ENCODE measurements at places on chromosomes 4 and X.

GRCh38 chrX:12885508-12885907 lies 18.6 kb downstream of the TLR7 start:
- no peak for DNase-seq

GRCh38 chr4:162921178-162921785 lies 245.4 kb downstream of the NAF1 start:
- DNase-seq = no peak

- DNase-seq = no peak
Measured at GRCh38 chr4:180058691-180059215, 2184.4 kb upstream of the TENM3 start.

DNA sequence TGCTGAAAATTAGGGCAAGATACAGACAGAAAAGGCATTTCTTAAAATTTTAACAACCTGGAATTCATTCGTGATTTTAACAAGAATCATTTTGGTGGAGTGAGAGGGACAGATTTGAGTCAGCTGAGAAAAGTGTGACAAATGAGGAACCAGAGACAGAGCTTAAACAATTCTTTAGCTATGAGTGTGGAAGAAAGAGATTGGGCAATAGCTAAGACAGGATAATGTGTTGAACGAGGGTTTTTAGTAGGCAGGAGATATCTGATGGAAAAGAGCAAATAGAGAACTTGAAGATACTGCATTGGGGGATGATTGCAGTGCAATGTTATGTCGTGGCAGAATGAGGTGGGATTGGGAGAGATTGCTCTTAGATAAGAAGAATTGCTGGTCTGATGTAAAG lies 164.2 kb upstream of the SPRY1 start:
- no peak for DNase-seq

- no peak for DNase-seq
Measured at GRCh38 chr4:10949039-10949733, 264.6 kb upstream of the CLNK start.

GRCh38 chr4:27861381-27861787 lies 1000.7 kb downstream of the STIM2 start:
- DNase-seq = peak; percentile 67

DNA sequence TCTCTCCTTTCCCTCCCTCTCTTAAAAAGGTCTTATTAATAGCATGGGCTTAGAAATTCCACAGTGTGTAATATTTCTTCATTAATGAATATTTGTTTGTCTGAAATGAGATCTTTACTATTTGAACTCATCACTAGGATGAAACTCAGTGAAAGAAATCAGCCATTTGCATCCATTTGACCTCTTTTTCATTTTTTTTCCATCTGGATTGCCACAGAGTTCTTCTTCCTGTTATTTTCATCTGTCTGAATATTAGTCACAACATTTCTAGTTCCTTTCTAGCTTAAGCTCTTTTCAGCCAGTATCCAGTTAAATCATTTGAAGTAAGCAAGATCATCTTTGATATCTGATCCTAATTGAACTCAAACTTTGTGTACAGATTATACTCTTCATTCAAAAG lies 69.2 kb upstream of the PLS3 start:
- DNase-seq = no peak

GRCh38 chr4:94336303-94336702 lies 6.3 kb downstream of the HPGDS start:
- DNase-seq = no peak

- DNase-seq = no peak
Measured at GRCh38 chr4:127506283-127506682, 126.5 kb upstream of the INTU start.

- DNase-seq = no peak
Measured at GRCh38 chr4:124902001-124902515, 189.5 kb upstream of the ANKRD50 start.

DNA sequence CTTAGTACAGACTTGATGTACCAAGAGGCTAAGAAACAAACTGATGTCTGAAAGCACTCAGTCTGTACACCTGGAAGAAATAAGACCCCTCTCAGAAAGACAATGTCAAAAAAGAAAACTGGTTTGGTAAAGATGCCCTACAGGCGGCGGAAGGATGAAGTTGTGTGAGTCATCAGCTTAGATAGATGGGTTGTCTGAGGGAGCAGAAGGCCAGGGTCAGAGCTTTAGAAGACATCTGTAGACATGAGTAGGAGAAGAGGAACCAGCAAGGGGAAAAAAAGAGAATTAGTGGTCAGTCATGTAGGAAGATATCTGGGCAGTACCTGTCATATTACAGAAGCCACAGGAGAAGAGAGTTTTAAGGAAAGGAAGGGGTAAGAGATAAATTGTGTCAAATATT lies 8.3 kb downstream of the SRPX2 start:
- DNase-seq = no peak

GRCh38 chr4:40193578-40193977 lies 3.3 kb upstream of the RHOH start:
- no peak for DNase-seq

DNA sequence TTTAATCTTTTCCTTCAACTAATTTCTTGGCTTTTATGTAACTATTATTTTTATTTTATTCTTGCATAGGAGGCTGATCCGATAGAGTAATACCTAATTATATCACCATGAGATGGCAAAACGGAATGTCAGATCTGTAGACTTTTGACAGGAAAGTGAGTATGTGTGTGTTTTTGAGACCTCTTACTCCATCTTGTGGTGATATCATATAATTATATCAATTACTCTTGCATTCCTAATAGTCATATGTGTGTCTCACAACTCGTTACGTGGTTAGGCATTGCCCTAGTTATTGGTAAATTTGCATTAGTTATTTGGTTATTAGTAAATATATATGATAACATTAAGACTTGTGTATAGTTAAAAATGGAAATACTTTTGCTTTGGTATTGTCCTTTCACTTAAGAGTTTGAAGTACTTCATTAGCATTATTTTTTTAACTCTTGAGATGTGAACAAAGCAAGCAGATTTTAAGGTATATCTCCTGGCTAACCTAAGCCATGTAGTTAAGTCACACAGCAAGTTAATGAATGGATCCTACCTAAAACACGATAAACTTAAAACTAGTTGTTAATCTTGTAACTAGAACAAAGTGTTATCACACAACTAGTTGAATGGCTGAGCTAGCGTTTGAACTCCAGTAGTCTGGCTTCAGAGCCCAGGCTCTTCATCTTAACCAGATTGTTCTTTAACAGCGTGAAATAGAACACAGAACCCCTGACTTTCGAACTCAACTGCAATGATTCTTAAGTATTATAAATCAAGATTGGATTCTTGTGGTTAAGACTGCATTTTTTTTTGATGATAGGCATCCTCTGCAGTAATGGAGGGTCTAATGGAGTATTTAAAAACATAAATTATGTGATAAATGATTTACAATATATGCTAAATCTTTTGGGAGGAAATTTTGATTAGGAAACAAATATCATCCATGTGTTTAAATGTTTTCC lies 67.1 kb downstream of the PGRMC2 start:
- DNase-seq = peak; percentile 42

GRCh38 chr4:56874923-56875322 lies 32.8 kb upstream of the REST start:
- DNase-seq = no peak

DNA sequence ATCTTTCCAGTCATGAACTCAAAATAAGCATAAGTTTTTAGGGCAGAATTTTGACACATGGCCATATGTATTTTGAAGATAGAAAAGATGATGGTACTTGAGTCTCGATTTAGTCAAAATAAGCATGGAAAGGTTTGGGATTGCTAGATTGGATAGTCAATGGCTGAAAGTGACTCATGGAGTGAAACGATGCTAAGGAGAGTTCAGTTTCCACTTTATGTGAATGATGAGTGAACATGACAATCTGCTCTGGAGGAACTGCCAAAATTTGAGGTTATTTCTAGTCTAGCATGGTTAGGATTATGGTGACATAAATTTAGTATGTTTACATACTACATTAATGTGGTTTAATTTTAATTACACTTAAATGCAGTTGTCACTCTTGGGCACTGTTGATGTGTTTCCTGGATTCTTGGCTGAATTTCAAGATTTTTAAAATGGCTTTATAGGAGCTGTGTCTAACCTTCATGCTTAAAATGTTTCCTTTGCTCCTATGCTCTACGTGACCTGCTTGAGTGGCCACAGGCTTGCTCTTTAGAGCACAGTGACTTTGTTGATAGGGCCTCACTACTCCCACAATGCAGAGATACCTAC lies 17.1 kb downstream of the DDX3X start:
- DNase-seq = no peak

DNA sequence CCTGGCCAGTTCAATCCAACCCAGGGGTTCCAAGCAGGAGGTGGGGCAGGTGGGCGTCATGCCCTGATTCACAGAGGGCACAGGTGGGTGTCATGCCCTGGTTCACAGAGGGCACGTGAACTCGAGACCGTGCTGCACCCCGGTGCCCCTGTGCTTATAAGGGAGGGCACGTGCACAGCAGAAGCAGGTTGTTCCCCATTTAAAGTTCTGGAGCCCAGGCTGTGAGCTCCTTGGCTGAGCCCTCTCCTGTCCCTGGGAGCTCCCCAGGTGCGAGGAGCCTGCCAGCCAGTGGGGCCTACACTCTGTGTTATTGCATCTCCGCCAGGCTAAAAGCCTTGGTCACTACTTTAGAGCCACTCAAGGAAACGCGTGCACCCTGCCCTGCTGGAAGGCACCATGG lies 3.2 kb upstream of the CPZ start:
- no peak for DNase-seq

DNA sequence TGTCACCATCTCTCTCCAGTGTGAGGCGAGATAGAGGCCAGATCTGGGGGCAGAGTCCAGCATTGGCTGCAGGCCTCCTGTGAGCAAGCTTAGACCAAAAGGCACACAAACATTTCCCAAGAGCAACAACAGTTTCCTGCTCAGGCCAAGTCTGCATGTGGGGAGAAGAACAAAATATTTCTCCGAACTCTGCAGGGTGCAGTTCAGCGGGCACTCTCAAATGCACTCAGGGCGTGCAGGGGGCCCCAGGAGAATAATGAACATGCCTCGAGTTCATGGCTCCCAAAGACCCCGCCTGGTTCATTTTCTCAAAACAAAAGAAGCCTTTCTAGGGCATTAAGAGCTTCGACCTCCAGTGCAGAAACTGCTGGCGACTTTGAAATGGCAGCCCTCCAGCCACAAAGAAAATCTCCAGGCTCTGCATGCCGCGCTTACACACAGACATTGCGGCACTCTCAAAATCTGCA lies 57.8 kb upstream of the HELT start:
- no peak for DNase-seq

GRCh38 chr4:101419336-101420135 lies 72.2 kb upstream of the PPP3CA start:
- DNase-seq = no peak

GRCh38 chrX:8319359-8319758 lies 145.3 kb upstream of the VCX3B start:
- no peak for DNase-seq

GRCh38 chr4:69999420-69999819 lies 3.7 kb downstream of the STATH start:
- DNase-seq = no peak

DNA sequence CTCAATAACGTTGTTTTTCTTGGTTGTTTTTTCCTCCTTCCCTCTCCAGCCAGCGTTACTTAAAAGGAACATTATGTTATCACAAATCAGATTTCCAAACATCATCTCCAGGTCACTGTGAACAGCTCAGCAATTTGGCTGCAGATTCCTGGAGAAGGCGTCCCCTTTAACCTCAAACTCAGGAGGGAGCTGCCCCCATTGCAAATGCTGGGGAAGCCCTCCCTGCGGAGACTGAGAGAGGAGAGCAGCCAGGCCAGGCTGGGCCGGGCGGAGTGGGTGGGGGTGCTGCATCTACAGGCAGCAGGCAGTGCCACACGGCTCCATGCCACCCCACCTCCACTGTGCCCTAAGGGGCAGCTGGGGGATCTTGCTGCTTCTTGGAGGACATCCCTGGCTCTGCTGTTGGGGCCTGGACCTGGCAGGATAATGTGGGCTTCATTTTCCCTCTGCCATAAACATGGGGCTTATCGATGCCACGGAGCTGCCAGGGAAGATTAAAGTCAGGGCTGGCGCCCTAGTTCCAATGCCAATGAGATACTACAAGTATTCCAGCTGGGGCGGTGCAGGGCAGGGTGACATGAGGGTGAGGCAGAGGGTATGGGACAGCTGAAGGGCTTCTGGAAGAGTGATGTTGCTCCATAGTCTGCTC lies 148.8 kb downstream of the PJA1 start:
- DNase-seq = no peak

- no peak for DNase-seq
Measured at GRCh38 chrX:16786791-16787735, 797 bp downstream of the TXLNG start.

- DNase-seq = no peak
Measured at GRCh38 chrX:41472231-41472815, 25.2 kb downstream of the NYX start.

DNA sequence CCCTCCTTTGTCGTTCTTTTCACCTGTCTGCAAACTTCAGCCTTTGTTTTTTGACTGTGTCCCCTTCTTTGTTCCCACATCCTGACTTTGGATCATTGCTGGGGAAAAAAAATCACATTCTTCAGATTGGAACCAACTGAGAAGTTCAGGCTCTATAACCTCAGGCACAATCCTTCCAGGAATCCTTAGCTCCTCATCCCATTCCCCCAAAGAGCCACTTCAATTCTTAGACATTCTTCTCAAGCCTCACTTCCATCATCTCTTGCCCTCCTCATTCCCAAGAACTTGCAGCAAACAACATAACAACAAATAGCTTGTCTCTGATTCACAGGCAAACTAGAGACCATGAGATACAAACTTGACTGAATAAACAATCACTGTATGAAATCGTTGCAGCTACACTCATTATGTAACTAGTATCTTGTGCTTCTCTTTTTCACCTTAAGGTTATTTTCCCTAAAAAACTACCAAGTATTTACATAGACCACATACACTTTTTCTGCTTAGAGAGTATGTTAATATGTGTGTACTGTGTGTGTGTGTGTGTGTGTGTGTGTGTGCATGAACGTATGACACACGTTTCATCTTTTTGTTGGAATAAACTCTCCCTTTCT lies 26.4 kb upstream of the PGM2 start:
- no peak for DNase-seq

- DNase-seq = peak; percentile 12
Measured at GRCh38 chr4:4267981-4268380, 20.0 kb upstream of the TMEM128 start.

DNA sequence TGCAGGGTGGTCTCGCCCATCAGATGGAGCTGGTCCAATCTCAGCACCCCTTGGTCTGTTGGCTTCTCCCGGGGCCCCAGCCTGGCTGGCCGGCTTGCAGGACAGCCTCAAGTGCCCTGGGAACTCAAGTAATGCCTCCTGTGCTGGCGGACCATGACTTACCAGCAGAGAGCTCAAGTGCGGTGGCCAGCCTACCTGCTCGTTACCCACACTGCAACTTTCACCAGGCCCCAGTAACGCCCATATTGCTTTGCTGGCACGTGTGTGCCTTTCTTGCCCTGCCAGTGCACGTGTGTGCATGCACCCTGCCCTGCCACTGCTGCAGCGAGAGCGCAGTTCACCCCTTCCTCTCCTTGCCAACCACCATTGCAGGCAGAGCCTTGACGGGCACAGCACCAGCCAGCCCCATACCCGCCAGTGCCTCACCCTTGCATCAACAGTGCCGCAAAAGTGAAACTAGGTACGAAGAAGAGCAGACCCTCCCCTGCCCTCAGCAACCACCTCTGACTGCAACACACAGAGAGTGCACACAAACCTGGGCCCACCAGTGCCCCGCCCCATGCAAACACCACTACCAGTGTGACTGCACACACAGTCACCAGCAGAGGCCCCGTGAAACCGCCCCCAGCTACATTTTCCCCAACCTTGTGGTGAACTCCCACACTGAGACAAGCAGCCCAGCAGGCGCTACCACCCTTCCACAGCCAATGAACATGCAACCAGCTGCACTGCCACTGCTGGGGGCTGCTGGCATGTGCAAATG lies 88.9 kb upstream of the POU3F4 start:
- DNase-seq = no peak
